Lung microvascular endothelial cell (primary cell): ENCODE measurements at places on chromosomes 4 and X. TPM values are rescaled to one million over a fixed set of nuclear protein-coding genes. Genes with fewer than 3 reads are reported as not detected.

CSAG1 gene
- not detected in 2 replicates for total RNA-seq

TEX11 gene
- total RNA-seq: not detected in 2 replicates

LIMCH1 gene
- 15.7 and 20.7 TPM in 2 replicates for total RNA-seq

MAGEA2B gene
- total RNA-seq: not detected in 2 replicates

CSAG2 gene
- not detected in 2 replicates for total RNA-seq

PARM1 gene
- under 0.01 TPM in 1 of 2 replicates, not detected in the other for total RNA-seq

MAPK10 gene
- under 0.01 TPM in 2 replicates for total RNA-seq
